ENCODE measurements at places on chromosomes 7 and 10.

DNA sequence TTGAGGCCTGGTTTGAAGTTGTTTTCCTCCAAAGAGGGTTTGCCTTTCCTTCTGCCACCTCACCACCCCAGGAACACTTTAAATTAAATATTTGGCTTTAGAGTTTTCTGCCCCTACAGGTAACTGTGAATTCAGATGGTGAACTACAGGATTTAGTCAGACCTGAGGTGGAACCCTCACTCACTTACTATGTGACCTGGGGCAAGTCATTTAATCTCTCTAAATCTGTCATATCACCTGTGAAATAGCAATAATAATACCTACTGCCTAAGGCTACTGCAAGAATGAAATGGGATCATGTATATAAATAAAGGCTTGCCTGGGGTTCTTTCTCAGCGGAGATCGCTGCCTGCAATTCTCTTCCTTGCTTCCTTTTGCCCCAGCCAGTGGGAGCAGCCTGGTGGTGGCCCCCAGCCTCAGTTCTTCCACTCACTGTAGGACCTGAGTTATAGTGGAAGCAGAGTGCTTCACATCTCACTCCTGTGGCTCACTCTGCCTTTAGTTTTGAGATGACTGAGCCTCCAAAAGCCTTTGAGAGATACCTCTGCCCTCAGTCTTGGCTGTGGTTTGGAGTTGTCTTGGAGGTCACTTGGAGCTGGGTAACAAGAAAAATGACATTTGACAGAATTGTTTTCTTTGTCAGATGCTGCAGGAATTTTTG is 6.1 kb upstream of the ANKRD2 start:
- DNase-seq = peak; percentile 24

- no peak for DNase-seq
These were observed 15.7 kb downstream of the STEAP2 start for GRCh38 chr7:90227259-90227658.

- peak; percentile 10 for DNase-seq
These were observed at the start of gene DLG5 for GRCh38 chr10:77926566-77927401. Gene DLG5 (minus strand): TSS chr10:77926755. CDS start chr10:77926520, 235 bp downstream.

DNA sequence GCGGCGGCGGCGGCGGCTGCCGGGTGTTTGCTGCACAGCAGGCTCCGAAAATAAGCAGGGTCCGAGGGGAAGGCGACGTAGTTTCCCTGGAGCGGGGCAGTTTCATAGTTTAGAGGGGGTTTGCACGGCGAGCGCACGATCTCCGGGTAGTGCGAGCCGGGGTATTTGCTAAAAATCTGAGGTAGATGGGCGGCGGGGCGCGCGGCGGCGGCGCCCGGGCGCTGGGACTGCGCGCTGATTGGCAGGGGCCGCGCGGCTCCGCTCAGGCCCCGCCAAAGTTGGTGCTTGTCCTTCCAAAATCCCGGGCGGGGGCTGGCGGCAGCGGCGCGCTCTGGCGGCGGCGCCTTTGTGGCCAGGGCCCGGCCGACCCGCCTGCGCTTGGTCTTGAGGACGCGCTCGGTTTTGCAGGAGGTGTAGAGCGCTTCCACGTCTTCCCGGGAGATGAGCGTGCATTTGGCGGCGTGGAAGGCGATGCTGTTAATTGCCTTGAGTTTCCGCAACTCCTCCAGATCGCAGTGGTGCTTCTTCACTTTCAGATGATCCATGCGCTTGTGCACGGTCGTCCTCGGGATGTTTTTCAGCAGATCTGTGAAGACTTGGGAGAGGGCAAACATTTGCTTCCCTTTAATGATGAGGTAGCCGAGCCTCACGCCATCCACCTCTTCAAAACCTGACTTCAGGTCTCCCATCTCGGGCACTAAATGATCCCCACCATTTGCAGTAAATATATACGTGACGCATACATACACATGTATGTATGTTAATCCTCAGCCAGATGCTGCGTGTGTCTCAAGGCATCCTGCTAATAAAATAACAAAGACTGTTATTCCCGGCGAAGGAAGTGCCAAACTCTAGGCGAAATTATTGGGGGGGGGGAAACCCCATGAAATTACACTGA is 8.1 kb downstream of the SKIDA1 start:
- no peak for DNase-seq

DNA sequence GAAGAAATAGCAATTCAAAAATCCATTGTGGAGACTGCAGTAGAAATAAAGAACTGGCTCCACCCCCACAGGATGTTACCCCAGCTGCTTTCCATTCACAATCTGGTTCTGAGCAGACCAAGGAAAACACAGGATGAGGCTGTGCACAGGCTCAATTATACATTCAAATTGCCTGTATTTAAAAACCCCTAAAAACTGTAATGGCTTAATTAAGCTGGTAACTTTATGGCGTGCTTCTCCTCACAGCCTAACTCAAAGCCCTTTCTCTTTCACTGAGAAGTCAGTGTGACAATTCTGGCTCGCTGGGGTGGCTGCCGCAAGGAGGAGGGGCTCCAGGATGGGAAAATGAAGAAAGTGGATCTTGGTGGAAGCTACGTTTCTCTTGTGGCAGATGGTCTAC is 1191.1 kb downstream of the SORCS1 start:
- no peak for DNase-seq

- no peak for DNase-seq
These were observed 17.5 kb upstream of the KIF20B start for GRCh38 chr10:89683883-89684282.

GRCh38 chr10:11755512-11756263 is 13.5 kb downstream of the ECHDC3 start:
- no peak for DNase-seq

- no peak for DNase-seq
These were observed 111.9 kb downstream of the GPAM start for GRCh38 chr10:112071596-112072133.

DNA sequence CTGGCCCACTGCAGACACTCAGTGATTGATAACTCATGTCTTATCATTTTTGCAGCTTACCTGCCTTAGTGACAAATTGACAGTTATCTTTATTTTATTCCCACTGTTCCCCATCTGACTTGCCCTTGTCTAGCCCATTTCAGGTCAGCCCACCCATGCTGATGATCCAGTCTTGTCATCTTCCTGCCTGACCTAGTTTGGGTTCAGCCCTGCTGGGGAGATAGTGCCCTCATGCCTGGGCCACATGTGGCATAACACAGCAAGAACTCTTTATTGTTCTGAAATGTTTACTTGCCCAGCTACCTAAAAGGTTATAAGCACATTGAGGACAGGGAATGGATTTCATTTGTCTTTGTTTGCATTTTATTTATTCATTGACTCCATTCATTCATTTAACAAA is 75.6 kb downstream of the ENTPD1 start:
- no peak for DNase-seq

GRCh38 chr10:103570844-103571655 is 77.5 kb downstream of the NEURL1 start:
- no peak for DNase-seq

DNA sequence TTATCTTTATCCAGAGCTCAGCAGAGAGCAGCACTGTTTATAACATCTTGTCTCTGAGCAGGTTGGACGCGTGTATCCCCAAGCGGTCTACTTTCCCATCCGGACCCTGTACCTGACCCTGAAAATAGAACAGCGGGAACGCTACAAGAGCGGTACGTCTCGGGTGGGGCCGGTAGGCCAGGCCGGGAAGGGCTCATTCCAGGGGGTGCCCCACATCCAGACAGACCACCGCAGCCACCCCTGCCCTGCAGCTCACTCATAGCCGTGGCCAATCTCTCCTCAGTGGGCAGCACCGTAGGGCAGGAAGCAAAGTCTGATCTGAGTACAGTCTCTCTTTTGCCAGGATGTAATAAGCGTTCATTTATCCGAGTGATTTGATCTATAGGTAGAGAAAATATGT is 113.7 kb downstream of the TRRAP start:
- DNase-seq = no peak

Data from stimulated activated CD4-positive, alpha-beta T cell treated with anti-CD3 and anti-CD28 coated beads, Interleukin-1b, Interleukin-23, amount 100 ng/mL, for 48 hours (primary cell).